ENCODE measurements at places on chromosomes 3 and 15.

DNA sequence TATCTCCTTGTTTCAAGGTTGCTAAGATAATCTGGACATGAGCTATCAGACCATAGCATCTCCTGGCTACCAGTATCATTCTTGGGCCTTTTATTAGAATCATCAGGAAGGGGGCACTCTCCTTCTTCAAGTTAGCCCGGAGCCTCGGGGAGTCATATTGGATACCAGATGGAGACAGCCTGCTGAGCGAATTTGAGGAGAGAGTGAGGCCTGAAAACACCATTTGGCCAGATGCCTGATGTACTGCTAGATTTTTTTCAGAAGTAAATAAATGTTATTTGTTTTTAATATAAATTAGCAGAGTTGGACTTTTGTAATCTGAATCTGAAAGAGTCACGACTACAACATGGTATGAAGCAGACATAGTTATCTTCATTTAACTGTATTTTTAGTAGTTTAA, 848.6 kb downstream of the IGSF11 start:
- DNase-seq, result no peak

- DNase-seq, result no peak
These were observed 378.6 kb downstream of the VPS13C start for GRCh38 chr15:61681676-61682075.

GRCh38 chr3:141201122-141201521, 30.5 kb upstream of the PXYLP1 start:
- no peak for DNase-seq

DNA sequence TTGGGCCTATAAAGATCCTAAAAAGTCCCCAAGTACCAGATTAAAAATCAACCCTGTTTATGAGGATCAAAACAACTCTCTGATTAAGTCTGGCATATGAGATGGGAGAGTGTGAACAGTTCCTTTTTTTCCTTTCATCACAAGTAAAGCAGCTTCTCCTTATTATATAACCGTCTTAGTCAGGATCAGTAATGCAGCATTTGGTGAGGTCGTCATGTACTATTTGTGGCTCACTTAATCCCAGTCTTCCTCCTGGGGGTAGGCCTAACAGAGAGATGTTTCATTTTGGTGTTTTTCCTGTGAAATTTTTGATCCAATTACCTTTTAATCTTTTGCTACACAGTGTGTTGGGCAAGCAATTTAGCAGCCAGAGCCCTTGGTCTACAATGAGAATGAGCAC, 333.1 kb upstream of the KCNMB2 start:
- DNase-seq, result no peak

DNA sequence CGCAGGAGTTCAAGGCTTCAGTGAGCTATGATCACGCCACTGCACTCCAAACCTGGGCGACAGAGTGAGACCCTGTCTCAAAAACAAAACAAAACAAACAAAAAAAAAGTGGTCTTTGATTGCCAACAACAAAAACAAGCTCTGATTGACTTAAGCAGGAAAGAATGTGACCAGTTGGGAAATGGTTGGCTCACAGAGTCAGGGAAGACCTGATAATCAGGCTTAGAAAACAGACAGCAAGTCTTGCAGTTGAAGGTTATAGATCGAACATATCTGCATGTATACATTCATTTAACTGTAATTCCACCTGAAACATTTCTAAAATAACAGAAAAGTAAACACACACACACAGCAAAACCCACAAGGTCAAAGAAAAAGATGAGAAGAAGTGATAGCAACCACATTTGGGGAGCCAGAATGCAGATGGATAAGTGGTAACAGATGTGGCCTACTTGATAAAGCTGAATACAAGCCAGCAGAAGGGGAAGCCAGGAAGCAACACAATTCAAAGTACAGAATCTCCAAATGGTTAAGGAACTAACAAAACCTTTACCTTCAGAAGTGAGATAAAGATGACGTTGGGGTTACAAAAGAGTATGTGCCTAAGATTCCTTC, 699.9 kb upstream of the ZNF385D start:
- peak; percentile 76 for DNase-seq

- DNase-seq, result no peak
These were observed 27.1 kb upstream of the MAP3K13 start for GRCh38 chr3:185335799-185336198.

DNA sequence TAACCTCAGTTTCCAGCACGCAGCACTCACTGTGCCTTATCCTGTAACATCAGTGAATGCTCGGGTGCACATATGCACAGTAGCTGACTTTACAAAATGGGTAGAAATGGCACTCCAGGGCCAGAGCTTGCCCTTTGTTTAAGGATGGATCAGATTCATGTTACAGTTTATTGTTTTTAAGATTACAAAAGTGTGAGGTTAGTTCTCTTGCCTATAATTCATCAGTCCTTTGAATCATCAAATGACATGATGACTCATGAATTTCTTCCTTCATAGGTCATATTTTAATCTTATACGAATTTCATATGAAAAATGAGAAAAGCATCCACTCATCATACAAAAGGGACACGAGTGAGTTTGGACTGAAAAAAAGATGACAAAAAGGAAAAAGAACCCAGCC, 545.3 kb downstream of the GBE1 start:
- no peak for DNase-seq

DNA sequence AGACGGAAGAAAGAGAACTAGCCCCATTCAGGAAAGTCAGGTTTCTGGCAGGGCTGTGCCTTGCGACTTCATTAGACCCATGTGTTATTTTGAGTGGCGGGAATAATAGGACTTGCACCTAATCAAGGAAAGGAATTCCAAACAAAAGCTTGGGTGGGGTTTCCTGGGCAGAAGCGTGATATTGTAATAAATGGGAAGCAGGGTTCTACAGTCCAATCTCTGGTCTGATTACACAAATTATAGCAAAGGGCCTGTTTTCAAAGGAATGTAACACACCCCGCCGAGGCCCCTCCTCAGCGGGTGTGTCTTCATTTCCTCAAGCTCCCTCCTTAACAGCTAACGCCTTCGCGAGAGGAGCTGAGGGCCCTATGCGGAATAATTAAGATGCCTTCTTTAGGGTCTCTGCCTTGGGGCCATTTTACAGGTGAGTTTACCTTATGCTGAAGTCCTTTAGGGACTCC, 396.0 kb upstream of the C2CD4B start:
- DNase-seq, result no peak

DNA sequence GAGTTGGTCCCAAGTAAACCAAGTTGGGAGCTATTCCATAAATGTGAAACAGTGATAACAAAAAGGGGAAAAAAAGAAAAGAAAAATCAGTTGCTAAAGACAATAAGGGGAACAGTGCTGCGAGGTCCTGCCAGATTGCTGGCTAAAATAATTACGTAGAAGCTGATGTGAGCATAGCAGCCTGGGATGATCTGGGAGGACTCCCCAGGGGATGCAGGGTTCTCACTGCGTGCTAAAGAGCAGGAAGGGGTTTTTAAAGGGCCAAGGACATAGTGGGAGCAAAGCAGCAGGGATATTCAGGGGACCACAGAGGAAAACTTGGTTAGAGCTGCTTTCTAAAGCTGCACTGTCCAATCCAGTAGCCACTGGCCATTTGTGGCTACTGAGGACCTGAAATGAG, 133.0 kb upstream of the UMPS start:
- DNase-seq, result no peak

GRCh38 chr3:168157099-168157700, 61.5 kb upstream of the GOLIM4 start:
- DNase-seq, result peak; percentile 72

DNA sequence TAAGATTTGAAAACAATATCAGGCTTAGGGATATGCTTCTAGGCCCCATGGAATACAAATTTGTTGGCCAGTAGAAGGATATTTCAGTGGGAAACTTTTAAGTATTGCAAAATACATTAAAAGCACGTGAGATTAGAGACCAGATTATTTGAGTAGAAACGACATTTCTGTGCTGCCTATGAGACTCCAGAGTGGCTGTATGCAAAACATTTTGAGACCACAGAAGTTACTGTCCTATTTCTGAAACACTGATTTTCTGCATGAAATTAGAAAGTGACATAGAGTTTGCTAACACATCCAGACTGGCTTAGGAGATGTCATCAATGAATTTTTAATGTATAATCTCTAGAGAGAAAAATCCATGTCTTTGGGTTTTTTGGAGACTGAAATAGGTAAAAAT, 99.8 kb downstream of the KCNH8 start:
- no peak for DNase-seq

DNA sequence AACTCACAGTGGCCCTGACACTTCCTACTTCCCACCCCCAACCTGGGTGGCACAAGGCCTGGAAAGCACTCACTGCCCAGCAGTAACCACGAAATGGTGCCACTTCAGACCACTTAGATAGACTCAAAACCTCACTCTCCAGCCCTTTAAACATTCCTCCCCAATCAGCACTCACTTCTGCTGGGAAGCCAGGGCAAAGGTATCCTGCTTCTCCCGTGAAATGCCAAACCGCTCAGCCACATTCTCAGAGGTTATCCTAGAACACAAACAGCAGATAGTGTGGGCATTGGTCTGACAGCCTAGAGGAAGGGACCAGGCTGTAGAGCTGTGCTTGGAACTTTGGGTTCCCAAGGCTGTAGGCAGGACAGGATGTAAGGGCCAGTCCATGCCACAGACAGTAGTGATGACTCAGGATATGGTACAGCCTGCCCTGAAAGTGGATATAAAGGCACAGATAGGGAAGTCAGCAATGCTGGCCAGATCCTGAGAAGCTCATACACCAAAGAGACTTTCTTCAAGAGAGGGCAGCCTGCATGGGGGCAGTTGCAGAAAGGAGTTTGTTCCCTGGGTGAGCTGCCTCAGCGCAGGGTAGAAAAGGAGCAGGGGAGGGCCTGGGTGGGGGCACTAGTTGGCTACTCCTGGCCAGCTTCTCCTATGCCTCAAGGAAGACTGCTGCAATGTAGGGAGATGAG, 9.2 kb downstream of the ACAA1 start:
- DNase-seq, result no peak

DNA sequence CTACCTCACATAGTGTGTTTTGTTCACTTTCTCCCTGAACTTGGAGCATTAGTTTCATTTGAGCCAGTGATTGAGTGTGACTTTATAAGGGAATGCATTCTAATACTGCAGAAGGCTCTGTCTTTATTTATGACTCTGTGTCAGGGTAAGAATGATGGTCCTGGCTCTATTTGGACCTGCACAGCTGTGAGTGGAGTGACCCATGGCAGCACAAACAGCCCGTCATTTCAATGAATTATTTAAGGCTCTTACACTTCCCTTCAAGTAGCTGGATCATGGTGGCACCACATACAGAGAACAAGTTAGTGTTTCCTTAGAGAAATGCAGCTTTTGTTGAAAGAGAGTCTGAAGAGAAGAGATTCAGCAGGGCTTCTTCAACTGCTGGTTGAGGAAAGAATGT, 16.4 kb downstream of the TMEM108 start:
- DNase-seq, result no peak

DNA sequence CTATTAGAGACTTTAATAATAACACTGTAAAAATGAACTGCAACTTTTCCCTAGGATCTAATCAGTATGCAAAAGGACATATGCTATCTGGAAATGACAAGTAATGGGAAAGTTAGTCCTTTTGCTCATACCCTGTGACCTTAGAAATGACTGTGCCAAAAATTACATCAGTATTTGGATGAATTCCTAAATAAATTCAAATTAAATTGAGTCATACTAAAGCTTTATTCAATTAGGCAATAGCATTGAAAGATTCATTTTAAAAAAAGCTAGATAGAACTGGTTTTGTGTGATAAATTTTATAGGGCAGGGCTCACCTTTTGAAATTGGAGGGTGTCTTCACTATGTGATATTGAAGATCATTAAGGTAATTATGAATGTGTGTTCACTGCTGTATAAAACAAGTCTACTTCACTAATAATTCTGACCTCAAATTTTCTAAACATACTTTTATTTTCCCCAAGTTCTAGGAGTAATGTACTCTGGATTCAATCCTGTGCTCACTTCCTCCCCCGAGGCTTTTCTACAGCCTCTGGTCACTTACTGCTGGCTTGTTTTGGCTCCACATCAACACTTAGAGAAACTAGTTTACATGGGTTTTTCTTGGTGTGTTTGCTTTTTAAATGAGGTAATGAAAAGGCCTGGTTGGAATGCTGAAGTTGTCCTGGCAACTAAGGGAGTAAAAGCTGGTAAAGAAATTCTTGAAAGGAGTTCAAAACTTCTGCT, 44.4 kb upstream of the SPTSSB start:
- DNase-seq, result no peak

DNA sequence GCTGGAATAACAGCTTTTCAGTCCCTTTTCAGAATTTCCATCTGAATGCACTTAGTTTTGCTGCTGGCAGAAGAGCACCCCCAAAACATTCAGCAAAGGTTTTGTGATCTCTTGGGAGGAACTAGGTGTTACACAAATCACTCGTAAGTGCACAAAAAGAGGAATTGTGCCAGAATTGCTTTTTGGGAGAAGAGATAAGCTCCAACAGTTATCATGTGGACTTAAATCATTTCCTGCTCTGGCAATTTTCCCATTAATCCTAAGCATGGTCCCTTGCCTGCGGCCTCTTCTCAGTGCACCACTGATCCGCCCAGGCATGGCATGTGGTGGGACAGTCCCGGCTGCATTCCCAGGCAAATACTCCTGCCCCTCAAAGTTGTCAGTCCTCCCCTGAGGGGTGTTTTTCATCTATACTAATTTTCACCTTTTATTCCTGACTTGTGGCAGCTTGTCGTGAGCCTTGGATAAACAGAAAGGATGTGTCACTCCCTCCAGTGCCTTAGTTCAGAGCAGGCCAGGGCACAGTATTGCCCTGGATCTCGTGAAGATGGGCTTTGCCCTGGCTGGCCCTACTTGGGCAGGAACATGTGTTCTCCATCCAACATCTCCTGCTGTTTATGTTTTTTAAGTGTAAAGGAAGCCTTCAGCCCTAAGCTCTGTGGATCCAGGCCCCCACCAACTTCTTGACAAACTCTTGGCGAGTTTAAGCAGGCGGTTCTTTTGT, 44.6 kb upstream of the VILL start:
- DNase-seq, result no peak

DNA sequence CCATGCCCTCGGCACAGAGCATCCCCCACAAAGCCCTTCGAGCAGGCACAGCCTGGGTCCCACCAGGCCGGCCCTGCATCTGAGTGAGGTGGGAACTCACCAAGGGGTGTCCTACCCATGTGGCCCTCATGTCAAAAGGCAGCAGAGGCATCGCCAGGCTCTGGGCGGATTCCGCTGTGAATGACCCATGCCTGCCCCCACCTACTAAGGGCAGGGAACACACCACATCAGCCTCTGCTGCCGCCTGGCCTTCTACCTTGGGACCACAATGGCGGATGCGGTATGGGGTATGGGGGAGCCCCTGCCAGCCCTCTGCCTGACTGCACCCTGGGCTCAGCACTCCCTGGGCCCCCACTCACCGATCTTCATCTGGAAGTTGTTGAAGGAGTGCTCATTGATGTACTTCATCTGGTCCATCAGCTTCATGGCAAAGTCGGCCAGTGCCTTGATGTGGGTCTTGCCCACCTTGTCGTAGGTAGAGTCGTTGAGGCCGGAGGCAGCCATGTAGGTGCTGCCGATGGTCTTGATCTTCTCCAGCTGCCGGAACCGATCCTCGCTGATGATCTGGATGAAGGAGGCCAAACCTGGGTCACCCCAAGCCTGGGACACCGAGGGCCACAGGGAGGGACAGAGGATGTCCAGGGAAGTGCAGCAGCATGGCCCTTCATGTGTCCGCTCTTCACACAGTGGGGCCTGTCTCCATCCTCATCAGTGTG, 87.8 kb downstream of the SEC22A start:
- no peak for DNase-seq

Measured in CMK (cell line).